ENCODE measurements at places on chromosomes 6 and 20.
A peak's percentile ranks its signal among the peaks of the same experiment; 100 is the strongest.

DNA sequence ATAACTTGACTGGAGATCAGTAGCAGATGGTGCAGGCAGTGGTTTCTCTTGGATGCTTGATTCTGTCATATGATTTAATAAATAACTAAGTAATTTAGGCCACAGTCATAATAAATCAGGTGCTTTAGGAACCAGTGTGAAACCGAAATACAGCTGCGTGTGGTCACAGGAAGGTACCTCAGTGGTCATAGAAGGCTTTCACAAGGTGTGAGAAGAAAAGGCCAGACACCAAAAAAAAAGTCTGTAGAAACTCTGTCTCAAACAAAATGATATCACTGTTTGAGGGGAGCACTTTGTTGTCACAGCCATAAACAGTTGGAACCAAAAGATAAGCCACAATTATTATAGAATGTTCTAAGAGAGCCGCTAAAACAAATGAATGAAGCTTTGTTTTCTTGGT is 56.5 kb downstream of the ARMC2 start:
- peaks cover 28% of the 10 kb centered on the region for H3K4me1 ChIP-seq
- H3K4me3 ChIP-seq, result no peak overlapping the region
- H3K27me3 ChIP-seq, result no peaks in the 10 kb centered on the region

- no peak for DNase-seq
- H3K4me1 ChIP-seq, result no peaks in the 10 kb centered on the region
- no peaks in the 10 kb centered on the region for H3K36me3 ChIP-seq
- H3K27ac ChIP-seq, result no peak overlapping the region
- no peak overlapping the region for H3K4me3 ChIP-seq
Observed at GRCh38 chr6:20810727-20811108, 276.5 kb downstream of the CDKAL1 start.

DNA sequence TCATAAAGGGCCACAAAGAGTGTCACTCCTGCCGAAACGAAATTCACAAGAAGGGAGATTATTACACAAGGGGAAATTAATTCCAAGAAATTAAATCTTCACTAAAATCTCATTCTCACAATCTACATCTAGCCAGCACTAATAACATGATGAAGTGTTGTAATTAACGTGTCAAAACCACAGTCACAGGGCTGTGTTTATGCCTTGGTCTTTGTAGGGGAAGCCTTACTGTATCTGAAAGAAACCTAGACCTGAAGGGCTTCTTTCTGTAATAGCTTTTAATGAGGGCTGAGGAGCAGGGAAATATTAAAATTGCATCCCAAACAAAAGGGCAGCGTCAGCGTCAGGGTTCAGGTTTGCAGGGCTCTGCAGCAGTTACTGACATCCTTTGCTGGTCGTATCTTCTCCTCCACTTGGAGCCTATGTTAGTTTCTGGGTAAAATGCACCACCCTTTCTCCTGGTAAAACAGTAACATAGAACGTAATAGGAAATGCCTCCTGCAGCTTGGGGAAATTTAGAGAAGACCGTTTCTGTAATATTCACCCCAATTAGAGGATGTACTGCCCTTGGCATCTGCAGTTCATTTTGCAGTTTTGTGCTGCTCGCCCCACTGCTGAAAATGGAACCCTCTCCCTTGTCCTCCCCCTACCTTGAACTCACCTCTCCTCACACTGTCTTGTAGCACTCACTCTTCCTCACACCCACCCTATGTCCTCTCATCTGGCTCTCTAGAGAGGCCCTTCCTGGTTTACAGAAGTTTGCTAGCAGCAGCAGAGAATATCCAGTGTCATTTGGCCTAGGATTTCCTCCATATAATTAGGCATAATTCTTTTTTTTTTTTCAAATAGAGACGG is 109.0 kb upstream of the TRAF3IP2 start:
- peaks cover 77% of the 10 kb centered on the region for H3K36me3 ChIP-seq
- no peaks in the 10 kb centered on the region for H3K27me3 ChIP-seq
- peak overlapping the region; percentile 6 for H3K27ac ChIP-seq
- no peak for DNase-seq

DNA sequence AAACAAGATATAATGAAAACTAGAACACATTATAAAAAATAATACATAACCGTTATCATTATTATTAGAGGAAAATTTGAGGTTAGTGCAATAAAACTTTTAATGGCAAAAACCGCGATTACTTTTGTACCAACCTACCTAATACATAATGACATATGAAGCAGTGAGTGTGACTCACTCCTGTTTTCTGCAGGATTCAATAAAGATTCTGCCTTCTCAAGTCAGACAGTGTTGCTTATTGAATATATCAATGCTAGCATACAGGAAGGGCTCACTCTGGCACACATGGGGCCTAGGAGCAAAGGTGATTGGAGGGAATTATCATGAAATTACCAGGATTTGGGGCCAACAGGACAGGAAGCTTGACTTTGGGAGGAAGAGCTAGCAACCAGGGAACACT is 230.8 kb upstream of the CEP162 start:
- H3K4me1 ChIP-seq, result no peaks in the 10 kb centered on the region
- no peak overlapping the region for H3K27ac ChIP-seq
- no peaks in the 10 kb centered on the region for H3K27me3 ChIP-seq
- H3K4me3 ChIP-seq, result no peak overlapping the region

Measured in CD4-positive, alpha-beta T cell (primary cell).